Kidney epithelial cell (primary cell): ENCODE measurements at places on chromosomes 3 and 15. TPM values are rescaled to one million over a fixed set of nuclear protein-coding genes. Genes with fewer than 3 reads are reported as not detected.
A peak's percentile ranks its signal among the peaks of the same experiment; 100 is the strongest.

Gene SLC22A13
- total RNA-seq = 0.34 TPM in 1 of 2 replicates, not detected in the other

Gene GOLGA8O
- total RNA-seq = not detected in 2 replicates

DNA sequence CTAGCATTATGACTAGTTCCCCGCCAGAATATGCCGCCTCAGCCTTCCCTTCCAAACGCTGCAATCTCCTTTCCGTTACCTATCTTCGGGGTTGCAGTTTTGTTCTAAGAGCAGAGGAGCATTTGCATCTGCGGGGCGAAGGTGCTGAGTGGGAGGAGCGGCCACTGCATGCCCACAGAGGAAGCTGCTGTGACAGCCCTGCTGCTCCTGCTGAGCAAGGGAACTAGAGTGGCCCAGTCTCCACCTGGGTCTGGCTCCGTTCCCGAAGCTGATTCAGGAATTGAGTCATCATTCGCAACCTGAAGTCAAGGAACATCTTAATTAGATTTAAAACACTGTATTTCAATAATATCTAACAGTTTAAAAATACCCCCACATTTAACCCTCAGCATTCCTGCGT is 98.2 kb upstream of the TJP1 start:
- DNase-seq = peak; percentile 69

Gene NR1I2
- total RNA-seq = 0.14 and 0.79 TPM in 2 replicates

DNA sequence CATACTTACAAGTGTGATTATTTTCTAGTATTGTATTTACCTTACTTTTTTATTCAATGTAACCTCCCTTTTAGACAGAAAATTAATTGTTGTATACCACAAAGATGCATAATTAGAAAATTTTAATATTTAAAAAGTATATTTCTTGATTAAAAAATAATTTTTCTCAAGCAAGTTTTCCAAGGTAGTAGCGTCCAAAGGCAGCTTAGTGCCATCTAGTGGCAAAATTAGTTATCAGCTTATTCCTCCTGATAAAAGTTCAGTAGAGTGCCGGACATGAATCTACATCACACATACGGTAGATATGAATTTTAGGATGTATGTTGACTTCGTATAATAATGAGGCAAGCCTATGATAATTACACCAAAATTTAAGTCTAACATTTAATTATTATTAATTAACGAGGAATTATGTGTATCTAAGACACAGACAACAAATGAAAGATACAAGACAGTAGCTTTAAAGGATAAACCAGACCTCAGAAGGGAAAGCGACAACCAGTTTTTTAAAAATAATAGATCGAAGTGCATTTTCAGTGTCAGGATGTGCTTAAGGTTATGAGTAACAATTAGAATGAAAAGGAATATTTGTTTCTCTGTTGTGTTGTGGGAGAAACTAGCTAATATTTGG is 405.9 kb downstream of the ROBO1 start:
- DNase-seq = no peak

- no peak for DNase-seq
These were observed 681.3 kb downstream of the ROBO1 start for GRCh38 chr3:79086514-79086913.

Gene AADACL2
- total RNA-seq = not detected in 2 replicates

DNA sequence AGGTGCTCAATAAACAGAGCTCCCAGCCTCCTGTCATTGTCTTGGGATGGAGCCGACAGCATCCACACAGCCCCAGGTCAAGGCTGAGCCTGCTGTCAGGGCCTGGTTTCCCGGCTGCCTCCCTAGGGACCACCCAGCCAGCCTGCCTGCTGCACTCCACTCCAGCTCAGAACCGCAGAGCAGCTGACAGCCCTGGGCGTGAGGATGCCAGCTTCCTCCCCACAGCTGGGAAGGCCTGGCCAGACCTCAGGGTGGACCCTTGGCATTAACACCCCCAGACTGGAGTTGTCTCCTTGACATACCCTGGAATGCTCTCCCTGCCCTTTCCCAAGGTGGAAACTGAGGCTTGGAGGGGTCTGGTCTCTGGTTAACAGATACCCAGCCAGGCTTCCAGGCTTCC is 112.0 kb downstream of the WNT7A start:
- DNase-seq = no peak

Gene POLQ
- 1.3 and 2.0 TPM in 2 replicates for total RNA-seq

- no peak for DNase-seq
These were observed 31.8 kb upstream of the DCLK3 start for GRCh38 chr3:36796161-36796560.

Gene SH3GL3
- total RNA-seq = 0.75 and 1.0 TPM in 2 replicates

DNA sequence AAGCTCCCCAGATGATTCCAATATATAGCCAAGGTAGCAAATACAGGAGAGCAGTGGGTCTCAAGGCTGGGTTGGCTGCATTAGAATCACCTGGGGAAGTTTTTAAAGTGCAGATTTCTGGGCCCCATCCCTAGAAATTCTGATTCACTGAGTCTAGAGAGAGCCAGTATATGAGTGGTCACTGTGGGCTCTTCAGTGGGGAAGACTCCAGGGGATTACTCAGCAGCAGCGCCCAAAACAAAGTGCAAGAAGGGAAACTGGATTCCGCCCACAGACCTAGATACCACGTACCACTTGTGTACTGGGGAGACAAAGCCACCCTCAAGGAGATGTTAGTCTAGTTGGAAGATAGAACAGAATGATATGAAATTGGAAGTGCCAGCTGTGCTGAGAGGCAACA is 40.0 kb downstream of the NME9 start:
- no peak for DNase-seq

DNA sequence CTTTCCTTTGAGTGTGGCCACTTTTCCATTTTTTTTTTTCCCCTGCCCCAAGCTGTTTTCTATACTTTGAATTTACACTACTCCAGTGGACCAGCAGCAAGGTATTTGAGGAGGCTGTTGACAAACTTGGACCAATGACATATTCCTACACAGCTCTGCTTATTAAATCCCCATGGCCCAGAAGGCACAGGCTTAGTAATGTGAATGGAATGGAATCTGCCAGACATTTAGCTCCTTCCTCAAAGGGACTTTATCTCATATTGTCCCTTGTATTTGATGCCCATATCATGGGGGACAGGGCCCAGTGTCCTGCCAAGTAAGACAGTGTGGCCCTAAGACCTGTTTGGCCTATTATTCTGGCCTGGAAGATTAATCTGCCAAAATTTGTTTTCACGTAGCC is 107.5 kb downstream of the CHCHD6 start:
- no peak for DNase-seq

Gene GPR149
- not detected in 2 replicates for total RNA-seq

Gene EFCAB12
- not detected in 2 replicates for total RNA-seq
